ENCODE measurements at places on chromosomes 1 and 21.

DNA sequence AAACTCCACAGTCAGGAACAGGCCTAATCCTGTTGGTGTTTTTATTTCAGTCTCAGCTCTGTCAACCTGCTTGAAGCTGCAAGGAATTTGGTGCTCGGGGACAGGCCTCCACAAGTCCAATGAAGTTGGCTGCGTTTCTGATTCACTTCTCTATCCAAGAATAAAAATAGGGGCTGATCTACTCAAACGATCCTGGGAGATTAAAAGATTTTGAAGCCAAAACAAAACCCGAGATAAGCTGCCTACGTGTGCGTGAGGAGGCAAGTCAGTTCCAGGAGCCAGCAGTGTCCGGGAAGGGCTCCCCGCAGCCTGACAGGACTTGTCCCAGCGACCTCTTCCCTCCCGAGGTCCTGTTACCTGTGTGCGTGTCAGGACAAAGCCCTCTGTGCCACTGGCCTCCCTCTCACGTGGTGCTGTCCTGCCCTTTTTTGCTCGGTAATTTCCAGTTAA is 98.0 kb downstream of the ETS2 start:
- DNase-seq = no peak

DNA sequence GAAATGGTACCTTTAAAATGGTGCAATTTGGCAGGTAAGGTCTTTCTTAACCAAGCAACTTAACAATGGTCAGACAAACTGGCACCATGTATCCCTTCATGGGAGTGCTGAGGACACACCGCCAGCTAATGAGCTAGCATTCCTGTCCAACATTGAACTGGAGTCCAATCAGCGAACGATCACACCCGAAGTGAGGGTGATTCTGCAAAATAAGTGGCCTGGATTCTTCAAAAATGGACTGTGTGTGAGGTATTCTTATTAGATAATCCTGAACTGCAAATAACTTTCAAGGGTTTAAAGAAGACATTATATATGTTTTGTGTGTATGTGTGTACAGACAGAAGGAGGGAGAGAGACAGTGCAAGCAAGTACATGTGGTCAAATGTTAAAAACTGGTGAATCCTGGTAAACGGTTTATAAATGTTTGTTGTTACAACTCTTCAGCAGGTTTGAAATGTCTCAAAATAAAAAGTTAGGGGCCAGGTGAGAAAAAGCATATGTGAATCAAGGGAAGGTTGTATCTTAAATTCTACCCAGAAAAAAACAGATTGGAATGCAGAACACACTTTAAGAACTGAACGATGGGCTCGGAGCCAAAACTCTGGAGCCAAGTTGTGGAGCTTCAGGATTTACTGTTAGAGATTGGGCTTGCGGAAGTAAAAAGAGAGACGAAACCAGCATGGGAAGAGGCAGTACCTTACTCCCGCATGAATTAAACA is 20.9 kb downstream of the GADD45A start:
- no peak for DNase-seq

DNA sequence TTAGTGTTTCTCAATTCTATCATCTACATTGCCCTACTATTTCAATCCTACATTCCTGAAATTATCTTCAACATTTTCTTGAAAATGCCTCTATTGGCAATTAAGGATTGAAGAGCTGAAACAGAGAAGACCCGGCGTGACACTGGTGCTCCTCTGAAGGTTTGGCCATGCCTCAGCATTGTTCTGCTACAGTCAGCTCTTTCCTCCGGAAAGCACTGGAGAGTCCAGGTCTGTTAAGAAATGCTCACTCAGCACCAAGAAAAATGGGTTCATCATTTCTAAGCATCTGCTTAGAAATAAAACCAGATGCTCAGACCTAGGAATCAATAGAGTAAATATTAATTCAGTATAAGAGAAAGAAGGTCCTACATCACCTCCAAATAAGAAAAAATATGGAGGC is 58.8 kb downstream of the WARS2 start:
- no peak for DNase-seq

DNA sequence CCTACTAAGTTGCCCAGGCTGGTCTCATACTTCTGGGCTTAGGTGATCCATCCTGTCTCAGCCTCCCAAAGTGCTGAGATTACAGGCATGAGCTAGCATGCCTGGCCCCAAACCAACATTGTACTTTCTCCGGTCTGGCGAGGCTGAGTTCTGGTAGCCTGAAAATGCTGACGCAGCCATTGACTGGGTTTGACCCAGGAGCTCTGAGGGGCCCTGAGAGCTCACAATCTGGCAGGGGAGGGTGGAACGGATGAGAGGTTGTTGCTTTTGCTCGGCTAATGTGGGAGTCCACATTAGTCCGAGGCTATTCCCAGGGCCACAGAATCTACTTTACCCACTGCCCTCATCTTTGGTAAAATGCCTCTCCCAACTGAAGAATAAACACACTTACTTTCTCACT is 35.1 kb upstream of the PARP1 start:
- no peak for DNase-seq

- DNase-seq = no peak
These were observed 78.1 kb downstream of the ERG start for GRCh38 chr21:38420140-38420539.

- no peak for DNase-seq
These were observed 36.5 kb downstream of the PTPN14 start for GRCh38 chr1:214514819-214515383.

GRCh38 chr21:20215959-20216358 is 782.2 kb upstream of the NCAM2 start:
- DNase-seq = no peak

GRCh38 chr1:12185036-12185917 is 18.5 kb downstream of the TNFRSF1B start:
- peak; percentile 17 for DNase-seq

GRCh38 chr21:43609501-43610340 is 49.6 kb downstream of the HSF2BP start:
- DNase-seq = peak; percentile 61

DNA sequence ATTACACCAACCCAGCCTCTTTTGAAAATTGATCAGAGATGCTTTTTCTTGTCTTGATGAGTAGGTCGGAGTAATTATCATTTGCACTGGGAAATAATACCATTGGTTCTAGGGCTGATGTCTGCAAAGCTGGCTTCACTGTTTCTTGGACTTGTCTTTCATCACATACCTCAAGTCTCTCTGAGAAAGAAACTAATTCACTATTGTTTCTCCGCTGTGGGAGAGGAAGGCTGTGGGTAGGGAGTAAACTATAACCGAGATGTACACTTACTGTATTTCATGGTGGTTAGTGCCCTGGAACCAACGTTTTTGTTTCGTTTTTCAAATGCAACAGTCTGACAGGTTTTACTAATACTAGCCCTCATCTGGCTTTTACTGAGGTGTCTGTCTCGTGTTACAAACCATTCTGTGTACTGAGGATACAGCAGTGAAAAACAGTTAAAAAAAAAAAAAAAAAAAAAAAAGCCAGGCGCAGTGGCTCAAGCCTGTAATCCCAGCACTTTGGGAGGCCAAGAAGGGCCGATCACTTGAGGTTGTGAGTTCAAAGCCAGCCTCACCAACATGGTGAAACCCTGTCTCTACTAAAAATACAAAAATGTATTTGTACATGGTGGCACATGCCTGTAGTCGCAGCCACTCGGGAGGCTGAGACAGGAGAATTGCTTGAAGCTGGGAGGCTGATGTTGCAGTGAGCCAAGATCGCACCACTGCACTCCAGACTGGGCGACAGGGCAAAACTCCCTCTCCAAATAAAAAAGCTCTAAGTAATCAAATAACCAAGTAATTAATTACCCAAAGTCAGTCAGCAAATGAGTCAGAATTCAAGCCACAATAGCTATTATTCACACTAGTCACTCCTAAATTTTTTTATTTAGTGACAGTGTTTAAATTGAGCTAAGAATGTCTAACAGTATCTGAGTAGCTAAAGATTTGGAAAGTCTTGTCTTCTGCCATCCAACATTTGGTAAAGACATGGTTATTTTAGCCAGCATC is 23.3 kb downstream of the TOMM20 start:
- peak; percentile 79 for DNase-seq

- no peak for DNase-seq
These were observed 50.1 kb downstream of the COQ8A start for GRCh38 chr1:226990133-226990716.
